ENCODE measurements at places on chromosomes 3 and 15.
A peak's percentile ranks its signal among the peaks of the same experiment; 100 is the strongest.

GRCh38 chr15:98226149-98226548 is 265.6 kb downstream of the ARRDC4 start:
- no peak for DNase-seq

DNA sequence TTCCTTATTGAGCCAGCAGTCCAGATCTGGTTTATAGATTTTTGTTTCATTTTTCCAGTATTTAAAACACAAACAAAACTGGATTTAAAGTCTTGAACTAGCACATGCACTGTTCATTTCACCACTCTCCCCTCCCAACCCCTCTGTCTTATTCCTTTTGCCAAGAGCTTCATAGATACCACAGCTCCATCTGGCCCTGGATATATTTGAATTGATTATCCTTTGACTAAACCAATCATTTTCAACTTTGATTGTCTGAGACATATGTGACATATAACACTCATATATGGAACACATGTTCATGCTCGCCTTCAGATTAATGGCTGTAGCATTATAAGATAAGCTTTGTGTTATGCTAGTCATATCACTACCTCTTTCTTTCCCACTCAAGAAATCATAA is 376.6 kb upstream of the NAALADL2 start:
- DNase-seq: no peak

- no peak for DNase-seq
Observed at GRCh38 chr15:57323299-57323805, 53.0 kb upstream of the CGNL1 start.

DNA sequence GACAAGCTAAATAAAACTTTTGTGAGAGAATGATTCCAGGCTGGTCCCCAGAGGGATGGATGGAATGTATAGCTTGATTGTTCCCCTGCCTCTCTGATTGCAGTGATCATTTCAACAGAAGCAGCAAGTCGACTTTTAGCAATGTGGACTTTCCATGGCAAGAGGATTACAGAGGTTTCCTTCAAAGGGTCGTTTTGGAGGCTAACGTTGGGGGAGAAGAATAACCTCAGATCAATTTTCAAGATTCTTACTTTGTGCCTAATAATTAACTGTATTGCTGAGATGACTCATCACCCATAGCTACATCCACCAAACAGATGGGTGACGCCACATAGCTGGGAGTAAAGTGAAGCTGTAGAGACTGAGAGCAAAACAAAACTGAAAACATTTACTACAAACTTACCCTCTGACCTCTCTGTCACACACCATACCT is 79.9 kb downstream of the GTPBP8 start:
- no peak for DNase-seq

DNA sequence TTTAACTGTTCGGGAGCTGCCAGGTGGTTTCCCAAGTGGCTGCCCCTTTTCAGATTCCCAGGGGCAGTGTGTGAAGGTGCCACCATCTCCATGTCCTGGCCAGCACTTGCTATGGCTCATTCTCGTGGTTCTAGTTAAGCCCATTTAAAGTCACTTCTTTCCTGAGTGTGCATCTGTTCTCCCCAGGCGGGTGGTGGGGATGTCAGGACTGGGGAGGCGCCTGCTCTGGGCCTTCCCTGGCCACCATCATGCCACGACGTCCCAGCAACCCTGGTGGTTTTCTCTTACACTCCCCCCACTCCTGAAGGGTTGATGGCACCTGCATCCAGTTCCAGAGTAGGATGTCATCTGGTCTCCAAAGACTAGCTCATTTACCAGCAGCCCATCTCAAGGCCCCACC is 56.8 kb upstream of the TAMM41 start:
- DNase-seq: no peak

- DNase-seq: no peak
Observed at GRCh38 chr15:66570842-66571478, 5.2 kb upstream of the LCTL start.

DNA sequence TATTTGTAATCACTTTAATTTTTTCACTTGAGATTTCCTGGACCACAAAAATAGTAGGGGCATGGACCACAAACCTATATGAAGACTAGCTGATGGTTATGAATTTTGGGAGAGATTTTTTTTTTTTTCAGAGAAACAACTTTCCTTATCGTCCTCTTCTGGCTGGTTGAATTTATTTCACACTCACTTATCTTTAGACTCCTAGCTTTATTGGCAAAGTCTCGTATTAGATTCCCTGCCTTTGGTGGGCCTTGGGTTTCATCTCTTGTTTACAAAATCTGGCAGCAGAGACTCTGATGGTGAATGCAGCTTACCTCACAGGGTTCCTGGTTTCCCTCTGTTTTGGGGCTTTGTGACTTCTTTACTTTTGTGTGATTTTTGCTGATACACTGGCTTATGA is 44.5 kb upstream of the KIF23 start:
- DNase-seq: no peak

DNA sequence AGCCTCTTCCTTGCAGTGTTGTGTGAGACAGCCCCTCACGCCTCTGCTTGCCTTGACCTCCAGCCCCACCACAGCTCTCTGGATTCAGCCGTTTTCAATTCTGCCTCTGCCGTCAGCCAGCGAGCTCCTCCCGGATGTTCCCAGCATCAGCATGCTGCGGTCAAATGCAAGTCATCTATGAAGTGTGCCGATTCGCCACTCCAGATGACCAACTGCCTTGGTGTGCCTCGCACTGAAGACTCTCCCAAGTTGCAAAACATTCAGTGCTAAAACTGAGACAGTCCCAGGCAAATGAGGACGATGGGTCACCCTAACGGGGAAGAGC is 30.6 kb upstream of the RASA2 start:
- no peak for DNase-seq

GRCh38 chr3:94301366-94301765 is 238.5 kb downstream of the NSUN3 start:
- no peak for DNase-seq

- no peak for DNase-seq
Observed at GRCh38 chr15:26298010-26298658, 435.0 kb upstream of the ATP10A start.

- DNase-seq: no peak
Observed at GRCh38 chr15:77187751-77188464, 117.0 kb upstream of the TSPAN3 start.

GRCh38 chr15:51368751-51369450 is 27.4 kb downstream of the GLDN start:
- DNase-seq: no peak

DNA sequence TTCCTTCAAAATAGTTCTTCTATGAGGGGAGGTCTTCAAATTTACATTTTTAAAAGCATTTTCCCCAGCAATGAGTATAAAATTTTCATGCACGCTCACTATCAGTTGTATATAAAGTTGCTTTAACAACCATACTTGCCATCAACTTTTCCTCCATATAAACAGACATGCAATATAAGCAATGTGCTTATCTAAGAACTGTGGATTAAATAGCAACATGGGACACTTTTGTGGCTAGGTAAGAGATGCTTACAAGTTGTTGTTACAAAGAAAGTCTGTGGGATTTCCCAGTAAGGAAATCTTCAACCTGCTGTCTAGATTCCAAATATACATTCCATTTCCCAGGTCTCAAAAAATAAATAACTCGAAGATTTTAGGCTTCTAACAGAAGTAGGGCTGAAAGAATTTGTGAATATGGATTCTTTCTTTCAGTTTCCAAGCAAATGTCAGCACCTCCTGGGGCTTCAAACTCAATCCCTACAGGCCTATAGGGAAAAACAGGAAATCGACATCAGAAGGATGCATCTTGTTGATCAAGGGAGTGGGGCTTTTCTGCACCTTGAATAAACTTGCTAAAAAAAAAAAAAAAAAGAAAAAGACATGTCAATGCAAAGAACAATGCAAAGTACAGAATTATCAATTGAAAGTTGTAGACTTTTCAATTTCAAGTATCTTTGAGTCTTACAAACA is 16.1 kb downstream of the TNIK start:
- DNase-seq: no peak

DNA sequence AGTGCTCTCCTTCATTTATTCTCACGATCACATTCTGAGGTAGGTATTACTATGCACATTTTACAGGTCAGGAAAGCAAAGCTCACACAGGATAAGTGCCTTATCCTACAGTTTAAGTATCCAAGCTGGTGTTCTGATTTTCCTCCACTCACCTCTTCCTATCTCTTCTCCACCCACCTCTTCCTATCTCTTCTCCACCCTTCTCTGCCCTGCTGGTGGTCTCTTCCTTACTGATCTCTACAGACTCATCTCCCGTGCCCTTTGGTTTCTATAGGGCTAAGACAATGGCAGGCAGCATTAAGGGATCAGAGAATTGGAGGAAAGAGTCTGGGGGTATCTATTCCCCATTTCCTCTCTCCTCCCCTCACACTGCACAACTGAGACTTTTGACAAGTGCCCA is 319.1 kb downstream of the FHIT start:
- DNase-seq: no peak

- DNase-seq: no peak
Observed at GRCh38 chr3:75042941-75043340, 428.5 kb upstream of the CNTN3 start.

DNA sequence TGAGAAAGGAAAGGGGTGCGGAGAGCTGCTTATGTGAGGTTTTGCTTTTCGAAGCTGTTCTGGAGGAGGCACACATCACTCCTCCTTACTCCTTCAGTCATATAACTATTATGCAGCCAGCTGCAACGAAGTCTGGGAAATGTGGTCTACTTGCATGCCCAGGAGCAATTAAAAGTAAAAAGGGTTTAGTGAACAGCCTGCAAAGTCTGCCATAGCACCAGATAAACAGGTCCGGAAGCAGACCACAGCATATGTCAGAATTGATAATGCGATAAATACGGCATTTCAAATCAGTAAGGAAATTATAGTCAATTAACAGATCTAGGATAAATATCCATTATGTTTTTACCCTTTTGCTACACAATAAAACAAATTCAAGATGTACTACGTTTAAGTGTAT is 99.5 kb downstream of the POLR2M start:
- DNase-seq: no peak

- no peak for DNase-seq
Observed at GRCh38 chr3:141104151-141104821, 53.1 kb downstream of the SPSB4 start.

- no peak for DNase-seq
Observed at GRCh38 chr15:70356062-70356860, 258.5 kb upstream of the TLE3 start.

DNA sequence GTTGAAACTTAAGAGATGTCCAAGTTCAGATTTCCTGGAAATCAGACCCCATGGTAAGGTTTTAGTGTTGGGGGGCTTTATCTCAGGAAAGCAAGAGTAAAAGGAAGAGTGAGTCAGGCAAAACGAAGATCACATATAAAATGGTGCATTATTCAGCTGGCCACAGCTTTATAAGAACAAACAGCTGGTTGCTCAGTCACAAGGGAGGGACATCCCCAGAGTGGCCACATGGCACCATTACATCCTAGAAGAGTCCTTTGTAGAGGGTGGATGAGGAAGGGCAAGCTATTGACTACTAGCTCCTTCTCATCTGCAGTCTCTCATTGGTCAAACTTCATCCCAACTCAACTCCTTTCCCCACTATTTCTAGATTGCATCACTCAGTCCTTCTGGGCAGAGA is 68.3 kb upstream of the COL8A1 start:
- no peak for DNase-seq

GRCh38 chr3:40658305-40658704 is 133.5 kb downstream of the ZNF621 start:
- DNase-seq: no peak

DNA sequence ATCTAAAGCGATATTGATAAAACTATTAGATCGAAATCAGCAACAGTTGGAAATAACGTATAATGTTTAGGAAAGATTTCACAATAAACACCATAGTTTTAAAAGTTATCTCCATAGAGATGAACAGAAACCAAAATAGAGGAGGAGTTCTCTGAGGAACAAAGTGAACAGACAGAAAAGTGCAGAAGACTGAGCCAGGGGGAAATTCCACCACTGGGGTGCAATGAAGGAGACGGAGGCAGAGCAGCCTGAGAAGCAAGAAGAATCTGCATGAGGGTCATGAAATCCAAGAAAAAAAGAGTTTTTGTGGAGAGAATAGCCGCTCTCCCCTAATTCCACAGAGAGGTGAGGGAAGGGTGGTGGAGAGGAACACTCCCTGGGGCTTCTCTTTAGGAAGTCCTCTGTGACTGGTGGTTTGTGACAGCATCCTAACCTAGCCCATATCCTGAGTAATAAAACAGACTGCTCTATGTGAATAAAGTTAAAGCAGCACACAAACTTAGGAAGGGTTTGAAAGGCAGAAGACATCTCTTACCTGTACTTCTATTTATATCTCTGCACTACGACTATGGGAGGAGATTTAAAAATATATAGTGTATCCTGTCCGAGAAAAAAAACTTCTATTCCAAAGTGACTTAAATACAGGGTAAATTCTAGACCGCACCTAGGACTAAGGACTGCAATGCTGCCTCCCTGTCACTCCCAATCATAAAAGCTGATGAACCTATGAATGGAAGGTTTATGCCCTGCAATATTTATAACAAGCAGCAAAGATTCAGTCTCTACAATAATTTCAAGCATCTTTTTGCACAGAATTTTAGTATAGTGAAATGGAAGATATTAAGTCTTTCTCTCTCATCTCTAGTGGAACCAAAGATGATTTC is 22.9 kb downstream of the ATP8B4 start:
- DNase-seq: no peak

GRCh38 chr3:165185707-165186327 is 10.4 kb downstream of the SLITRK3 start:
- DNase-seq: peak; percentile 69

GRCh38 chr3:50630877-50631276 is 13.9 kb downstream of the MAPKAPK3 start:
- DNase-seq: no peak

DNA sequence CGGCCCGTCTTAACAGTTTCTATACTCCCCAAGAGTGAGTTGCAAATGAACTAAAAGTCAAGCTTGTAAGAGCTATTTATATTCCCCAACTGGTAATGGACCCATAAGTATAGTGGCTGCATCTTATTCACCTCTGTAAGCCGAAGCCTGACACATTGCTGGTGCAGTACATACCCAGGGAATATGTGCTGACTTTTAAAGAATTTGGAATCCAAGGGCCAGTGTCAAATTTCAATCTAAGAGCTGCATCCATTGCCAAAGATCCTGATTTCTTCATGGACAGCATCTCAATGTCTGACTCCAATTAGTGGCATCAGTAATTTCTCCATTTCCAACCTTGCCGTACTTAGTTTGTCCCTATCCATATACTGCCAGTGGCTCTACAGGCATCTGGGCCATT is 42.0 kb downstream of the FRMD4B start:
- no peak for DNase-seq

- DNase-seq: peak; percentile 3
Observed at GRCh38 chr3:107432646-107433045, 55.4 kb downstream of the CCDC54 start.

- DNase-seq: no peak
Observed at GRCh38 chr3:175267121-175267531, 408.0 kb downstream of the NAALADL2 start.

DNA sequence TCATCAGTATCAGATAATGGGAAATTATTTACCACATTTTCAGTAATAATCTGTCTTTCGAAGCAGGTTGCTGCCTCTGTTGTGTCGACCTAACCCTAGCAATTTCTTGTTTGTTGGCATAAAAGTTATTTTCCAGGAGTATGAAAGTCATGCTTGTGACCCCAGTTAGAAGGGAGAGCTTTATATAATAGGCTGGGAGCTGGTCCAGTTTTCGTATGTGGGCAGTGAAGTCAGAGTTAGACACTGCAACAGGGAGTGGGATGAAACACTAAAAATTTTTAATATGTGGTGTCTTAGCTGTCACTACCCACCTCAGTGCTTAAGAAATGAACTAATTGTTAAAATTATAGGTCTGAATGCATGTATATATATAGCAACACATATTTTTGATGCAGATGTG is 348.5 kb downstream of the FEZF2 start:
- DNase-seq: no peak

- DNase-seq: no peak
Observed at GRCh38 chr15:42602501-42602900, 27.1 kb downstream of the STARD9 start.

All from SW 1271 (cell line).